Cardiac septum (tissue), 1 donor: ENCODE measurements at places on chromosomes 1 and 21. TPM values are rescaled to one million over a fixed set of nuclear protein-coding genes. Genes with fewer than 3 reads are reported as not detected.

Gene F13B
- not detected for total RNA-seq

Gene NBL1
- total RNA-seq = 55.9 TPM

Gene RABGAP1L
- 109 TPM for total RNA-seq

Gene SELP
- total RNA-seq = 10.6 TPM

Gene NCAM2
- total RNA-seq = 2.8 TPM

Gene CASZ1
- 82.0 TPM for total RNA-seq

Gene ACBD6
- 19.0 TPM for total RNA-seq

Gene C1orf167
- 2.3 TPM for total RNA-seq

Gene S100B
- 0.62 TPM for total RNA-seq

Gene ILDR2
- total RNA-seq = 23.1 TPM

Gene TEX50
- not detected for total RNA-seq

Gene CD53
- total RNA-seq = 5.2 TPM

Gene ZFP69B
- total RNA-seq = 1.3 TPM

Gene RIPPLY3
- not detected for total RNA-seq

Gene PTAFR
- 2.2 TPM for total RNA-seq

Gene MAGOH
- 21.9 TPM for total RNA-seq

Gene CAPZA1
- total RNA-seq = 35.3 TPM

Gene MROH9
- total RNA-seq = not detected

Gene CHAF1B
- 0.62 TPM for total RNA-seq

Gene PRAMEF13
- not detected for total RNA-seq

Gene ATP1A2
- total RNA-seq = 147 TPM

Gene FAM163A
- total RNA-seq = 0.16 TPM

Gene KLF18
- total RNA-seq = not detected

Gene SPATA21
- total RNA-seq = not detected

Gene PMF1
- 54.3 TPM for total RNA-seq
